ENCODE measurements at places on chromosomes 6 and 20.

GRCh38 chr20:57093766-57094165 lies 172.7 kb downstream of the BMP7 start:
- DNase-seq = no peak

DNA sequence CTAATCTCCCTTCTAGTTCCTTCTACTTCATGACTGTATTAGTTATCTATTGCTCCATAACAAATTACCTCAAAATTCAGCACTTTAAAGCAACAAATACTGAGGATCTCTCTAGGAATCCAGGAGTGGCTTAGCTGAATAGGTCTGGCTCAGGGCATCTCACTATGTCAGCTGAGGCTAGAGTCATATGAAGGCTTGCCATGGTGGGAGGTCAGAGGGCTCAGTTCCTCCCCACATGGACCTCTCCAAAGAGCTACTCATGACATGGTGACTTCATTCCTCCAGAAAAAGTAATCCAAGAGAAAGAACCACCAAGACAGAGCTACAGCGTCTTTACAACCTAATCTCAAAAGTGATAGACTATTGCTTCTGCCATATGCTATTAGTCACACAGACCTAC lies 70.2 kb upstream of the PRND start:
- DNase-seq = no peak

DNA sequence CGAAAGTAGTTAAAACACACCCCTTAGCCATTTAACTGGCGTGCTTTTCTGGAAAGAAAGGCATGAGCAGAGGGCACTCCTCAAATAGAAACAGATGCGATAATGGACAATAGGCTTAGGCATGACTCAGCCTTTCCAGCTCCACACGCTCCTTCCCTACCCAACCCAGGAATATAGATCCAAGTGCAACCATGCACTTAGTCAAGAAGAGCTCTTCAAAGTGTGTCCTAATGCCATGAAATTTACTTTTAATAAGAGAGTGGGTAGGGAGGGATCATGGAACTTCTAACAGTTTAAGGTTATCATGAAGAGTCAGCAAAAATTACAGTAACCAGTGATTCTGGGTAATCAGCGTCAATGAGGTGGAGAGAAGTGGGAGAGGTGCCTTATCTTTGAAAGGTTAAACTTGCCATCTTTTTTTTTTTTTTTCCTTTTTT lies 2.4 kb upstream of the EFHC1 start:
- DNase-seq = no peak

DNA sequence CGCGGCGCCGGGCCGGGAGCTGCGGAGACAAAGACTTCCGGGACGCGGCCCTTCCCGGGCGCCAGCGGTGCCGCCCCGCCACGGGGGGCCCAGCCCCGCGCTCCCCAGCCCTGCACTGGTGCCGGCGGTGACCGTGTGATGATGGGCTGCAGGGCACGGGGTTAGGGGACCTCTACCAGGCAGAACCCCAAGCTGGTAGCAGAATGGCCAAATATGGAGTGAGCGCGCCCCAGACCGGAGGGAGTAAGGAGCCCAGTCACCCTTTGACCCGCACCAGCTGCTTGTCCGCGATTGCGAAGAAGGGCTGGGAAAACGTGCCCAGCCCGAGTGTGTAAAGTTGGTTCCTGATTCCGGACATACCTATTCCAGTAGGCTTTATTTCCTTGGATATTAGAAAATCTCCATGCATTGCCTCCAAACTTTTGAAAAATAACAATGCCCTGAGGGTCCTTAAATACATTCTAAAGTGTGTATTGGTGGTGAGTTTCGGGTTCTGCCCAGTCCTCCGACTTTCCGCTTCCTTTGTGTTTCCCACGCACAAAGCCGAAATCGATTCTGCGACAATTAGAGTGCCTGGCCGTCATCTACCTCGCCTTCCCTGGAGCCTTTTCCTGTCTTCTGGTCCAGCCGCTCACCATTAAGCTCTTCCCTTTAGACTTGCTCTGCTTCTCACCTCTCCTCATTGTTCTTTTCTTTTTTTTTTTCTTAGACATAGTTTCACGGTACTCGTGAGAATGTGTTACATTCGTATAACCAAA lies 1.1 kb downstream of the ABRACL start:
- peak; percentile 52 for DNase-seq

- DNase-seq = no peak
Measured at GRCh38 chr6:116974526-116975316, 97.7 kb downstream of the RFX6 start.

GRCh38 chr20:32356622-32357374 lies 1.3 kb upstream of the ASXL1 start:
- no peak for DNase-seq

GRCh38 chr6:125818225-125818657 lies 27.5 kb downstream of the NCOA7 start:
- no peak for DNase-seq

GRCh38 chr6:63448229-63448628 lies 124.1 kb upstream of the LOC128125822 start:
- no peak for DNase-seq

DNA sequence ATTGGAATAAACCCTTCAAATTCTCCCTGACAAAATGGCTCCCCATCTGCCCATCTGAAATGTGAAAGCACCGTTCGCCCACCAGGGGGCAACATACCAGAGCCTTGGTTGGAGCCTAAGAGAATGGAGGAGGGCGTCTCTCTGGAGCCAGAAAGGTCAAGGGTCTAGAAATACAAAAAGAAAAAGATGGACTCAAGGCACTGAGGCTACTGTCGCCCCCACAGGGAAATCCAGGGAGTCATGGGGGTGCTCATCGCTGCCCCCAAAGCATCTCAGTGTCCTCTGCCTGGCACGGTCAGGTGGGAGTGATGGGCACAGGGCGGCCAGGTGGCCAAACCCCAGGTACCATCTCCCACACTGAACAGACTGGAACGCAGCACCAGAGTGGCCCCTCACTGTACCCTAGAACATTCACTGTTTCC lies 136.3 kb downstream of the ZMYND8 start:
- DNase-seq = peak; percentile 70

GRCh38 chr6:69868961-69869360 lies 2.6 kb downstream of the COL19A1 start:
- DNase-seq = no peak

DNA sequence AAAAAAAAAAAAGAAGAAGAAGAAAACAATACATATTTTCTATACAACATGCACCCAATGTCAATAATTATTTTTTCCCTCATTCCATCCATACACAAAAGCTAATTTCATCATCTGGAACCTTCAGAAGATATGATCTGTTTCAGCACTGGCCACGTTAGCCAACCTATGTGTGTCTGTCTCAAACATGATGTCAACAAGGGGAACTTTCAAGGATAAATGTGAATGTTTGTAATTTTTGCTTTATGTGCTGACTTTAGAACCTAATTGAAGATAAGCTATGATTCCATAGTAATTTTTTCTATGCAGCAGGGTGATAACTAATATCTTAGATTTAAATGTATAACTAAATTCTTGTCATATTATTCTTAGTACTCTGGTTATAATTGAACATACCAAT lies 37.9 kb downstream of the IPCEF1 start:
- DNase-seq = no peak

DNA sequence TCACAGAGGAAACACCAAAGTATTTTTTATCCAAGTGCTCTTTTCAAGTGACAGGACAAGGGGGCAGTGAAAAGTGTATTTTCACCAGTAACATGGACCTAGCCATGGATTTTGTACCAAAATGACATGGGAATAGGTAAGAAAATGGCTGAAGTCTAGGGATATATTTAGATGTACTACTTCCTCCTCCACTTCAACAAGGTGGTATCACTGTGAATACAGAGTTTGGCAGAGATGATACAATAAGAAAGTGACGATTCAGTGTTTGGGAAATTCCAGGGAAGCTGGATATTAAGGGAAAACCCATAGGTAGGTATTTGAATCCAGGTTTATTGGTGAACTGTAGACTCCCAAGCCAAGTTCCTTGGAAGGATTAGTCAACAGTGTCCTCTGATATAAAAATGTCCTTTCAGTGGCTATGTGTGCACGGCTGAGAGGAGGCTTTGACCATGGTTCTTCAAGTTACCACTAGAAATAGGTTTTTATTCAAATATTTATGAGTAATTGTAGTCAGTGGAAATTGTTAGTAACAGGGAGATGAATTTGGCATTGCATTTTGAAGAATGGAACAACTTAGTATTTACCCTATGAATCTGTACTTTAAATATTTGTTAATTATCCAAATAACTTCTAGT lies 356.0 kb upstream of the CITED2 start:
- DNase-seq = no peak

DNA sequence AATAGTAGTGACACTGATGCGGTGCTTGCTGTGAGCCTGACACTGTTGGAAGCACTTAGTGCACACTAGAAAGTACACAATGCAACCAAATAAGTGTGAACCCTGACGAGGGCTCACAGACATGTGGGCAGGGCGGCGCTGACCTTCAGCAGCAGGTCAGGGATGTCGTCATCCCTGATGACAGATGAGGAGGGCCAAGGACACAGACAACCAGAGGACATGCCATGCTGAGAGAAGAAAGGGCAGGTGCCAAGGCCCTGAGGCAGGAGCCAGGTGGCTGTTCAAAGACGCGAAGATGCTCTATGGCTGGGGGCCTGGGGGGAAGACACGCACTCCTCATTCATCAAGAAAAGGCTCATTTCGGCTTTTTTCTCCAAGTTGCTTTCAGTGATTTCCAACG lies 176.4 kb upstream of the CST7 start:
- no peak for DNase-seq

- no peak for DNase-seq
Measured at GRCh38 chr20:10714236-10714975, 40.6 kb upstream of the JAG1 start.

DNA sequence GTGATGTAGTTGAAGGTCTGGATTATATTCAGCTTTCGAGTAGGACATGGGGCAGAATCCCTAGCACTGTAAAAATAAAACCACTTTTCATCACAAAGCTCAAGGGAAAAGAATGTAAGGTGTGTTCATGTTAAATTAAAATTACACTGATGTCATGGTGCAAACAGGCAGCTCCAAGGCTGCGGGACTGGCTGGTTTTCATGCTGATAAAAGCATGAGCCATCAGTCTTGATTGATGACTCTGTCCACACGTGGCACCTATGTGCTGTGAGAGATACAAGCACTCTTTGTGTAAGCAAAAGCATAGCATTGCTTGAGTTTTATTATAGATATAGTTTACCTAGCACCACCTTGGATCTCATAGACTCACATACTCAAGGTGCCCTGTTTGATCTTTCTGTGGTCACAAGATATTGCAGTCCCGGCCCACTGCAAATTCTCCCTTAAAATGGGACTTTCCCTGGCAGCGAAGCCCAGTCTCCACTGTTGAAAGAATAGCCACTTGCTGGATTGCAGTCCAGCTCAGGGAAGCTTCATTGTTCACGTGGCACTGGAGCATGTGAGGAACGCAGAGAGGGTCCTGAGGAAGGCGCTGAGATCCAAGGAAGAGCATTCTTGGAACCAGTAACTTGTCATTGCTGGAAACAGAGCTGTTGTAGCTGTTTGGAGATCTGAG lies 90.6 kb downstream of the TIAM2 start:
- DNase-seq = no peak

DNA sequence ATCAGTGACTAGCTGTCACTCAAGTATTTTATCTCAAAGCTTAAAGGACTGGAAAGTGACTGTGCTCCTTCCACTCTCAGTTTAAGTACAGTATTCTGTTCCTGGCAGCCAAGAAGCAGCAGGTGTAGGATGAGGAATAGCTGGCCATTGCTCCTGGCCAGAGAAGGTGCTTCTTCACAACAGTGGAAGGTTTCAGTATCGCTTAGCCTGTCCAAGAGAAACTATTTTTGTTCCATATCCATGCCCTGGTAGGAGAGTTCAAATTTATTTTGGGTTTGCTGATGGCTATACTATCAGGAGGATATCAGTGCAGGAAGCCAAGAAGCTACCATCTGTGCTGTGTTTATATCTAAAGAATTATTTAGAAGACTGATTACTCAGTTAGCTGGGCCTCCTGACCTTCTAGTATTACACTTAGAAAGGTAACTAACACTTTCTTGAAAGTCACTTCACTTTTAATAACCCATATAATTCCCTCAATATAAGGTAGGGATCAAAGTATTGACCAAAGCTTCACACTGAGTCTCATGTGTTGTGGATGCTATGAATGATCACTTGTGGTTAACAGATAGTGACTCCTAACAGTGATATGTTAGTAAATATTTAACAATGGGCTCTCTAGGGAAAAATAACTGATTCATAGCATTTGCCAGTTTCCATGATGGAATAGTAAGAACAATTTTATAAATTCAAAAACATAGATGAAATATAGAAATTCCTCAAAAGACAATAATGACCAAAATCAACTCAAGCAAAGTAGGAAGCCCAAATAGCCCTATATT lies 99.9 kb downstream of the AIG1 start:
- no peak for DNase-seq

DNA sequence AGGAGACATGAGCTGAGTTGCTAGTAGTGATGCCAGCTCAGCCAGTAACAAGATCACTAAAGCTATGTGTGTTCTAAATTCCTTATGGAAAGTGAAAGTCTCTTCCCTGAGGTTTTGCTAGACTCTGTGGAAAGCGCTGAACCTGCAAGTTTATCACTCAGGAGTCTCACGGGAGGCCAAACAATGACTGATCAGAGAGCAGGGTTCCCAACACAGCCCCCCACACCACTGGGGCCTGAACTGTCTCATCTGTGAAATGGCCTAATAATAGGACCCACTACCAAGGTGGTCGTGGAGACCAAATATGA lies 19.9 kb downstream of the ACSS1 start:
- DNase-seq = no peak

GRCh38 chr6:135181333-135182070 lies 394 bp downstream of the MYB start:
- peak; percentile 55 for DNase-seq
